ENCODE measurements at places on chromosomes 3 and 15.
A peak's percentile ranks its signal among the peaks of the same experiment; 100 is the strongest.

- DNase-seq = peak; percentile 3
These were observed 990.4 kb upstream of the CADM2 start for GRCh38 chr3:83968356-83968755.

DNA sequence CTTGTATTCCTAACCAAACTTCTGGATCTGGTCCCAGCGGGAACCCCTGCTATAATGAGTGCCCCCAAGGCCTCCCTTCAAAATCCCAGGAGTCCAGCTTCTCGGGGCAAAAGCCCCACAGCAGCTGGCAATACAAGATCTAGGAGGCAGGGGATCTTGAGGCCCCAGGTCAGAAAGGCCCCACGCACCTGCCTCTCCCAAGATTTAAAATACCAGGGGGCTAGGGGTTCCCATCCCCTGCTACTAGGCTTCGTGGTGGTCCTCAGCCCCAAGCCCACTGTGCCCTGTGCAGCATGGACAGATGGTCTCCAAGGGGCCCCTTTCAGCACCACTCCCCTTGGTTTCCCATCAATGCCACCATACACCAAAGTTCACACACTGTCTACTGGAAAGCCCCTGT lies 15.8 kb upstream of the CYP11A1 start:
- DNase-seq = no peak

DNA sequence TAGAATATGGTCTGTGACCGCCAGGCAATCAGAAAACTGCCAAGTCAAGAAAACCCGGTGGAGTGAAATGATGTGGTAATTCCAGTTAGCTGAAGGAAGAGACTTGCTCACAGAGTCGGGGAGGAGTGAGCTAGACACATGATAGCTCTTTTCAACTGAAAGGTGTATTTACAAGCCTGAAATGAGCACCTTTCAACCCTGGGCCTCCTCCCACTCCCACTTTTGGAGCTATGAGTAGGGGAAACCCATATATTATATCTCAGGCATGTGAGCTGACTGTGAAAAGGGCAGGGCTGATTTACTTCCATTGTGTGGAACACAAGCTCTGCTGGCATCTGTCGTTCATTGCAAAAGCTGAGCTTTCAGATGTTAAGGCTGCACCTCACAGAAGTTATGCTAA lies 960.2 kb downstream of the TUSC7 start:
- no peak for DNase-seq

DNA sequence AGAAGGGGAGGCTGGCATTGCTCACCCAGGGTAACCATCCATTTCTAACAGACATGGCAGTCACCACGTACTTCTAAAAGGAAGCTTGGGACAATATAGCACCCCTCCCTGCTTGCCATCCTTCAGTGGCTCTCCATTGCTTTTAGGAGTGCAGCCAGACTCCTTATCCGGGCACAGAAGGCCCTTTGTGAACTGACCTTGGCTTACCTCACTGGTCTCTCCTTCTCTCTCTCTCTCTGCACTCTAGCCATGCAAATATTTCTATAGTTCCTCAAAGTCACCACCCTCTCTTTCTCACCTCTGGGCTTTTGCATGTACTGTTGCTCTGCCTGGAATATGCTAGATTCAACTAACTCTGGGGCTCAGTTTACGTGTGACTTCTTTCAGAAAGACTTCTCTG lies 301.1 kb downstream of the SHQ1 start:
- no peak for DNase-seq

DNA sequence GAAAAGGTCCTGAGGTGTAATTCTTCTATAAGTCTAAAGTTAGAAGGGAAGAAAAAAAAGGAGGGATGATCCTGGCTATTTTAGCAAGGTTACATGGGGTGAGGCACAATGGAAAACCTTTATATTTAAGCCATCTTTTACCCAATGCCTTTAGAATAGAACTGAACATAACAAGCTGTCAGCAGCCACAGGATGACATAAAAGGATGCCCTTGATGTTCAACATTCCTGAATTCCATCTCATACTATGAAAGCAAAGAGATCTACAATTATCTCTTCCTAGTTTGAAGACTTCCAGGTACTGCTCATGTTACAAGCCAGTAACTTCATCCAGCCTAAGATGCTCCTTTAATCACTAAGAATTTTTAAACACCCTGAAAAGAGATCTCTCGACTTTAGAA lies 26.9 kb downstream of the NEK10 start:
- no peak for DNase-seq

DNA sequence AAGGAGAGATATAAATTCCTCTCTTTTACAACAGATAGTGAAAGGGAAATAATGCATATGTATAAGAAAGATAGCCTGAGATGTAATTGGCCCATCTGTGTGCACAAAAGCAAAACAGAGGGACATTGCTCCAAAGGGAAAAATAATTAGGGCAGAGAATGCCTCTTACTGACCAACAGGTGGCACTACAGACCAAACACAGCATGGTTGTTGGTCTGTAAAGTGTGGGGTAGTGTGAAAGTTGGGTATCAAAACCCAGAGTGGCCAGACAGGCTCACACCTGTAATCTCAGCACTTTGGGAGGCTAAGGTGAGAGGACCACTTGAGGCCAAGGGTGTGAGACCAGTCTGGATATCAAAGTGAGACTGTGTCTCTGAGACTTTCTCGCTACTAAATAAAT lies 4.5 kb upstream of the TLNRD1 start:
- peak; percentile 58 for DNase-seq

- DNase-seq = no peak
These were observed 223.4 kb downstream of the NR2F2 start for GRCh38 chr15:96553931-96554330.

GRCh38 chr3:50254577-50255250 lies 14.2 kb upstream of the SEMA3B start:
- DNase-seq = no peak

GRCh38 chr15:25987638-25988037 lies 124.5 kb upstream of the ATP10A start:
- DNase-seq = no peak

- no peak for DNase-seq
These were observed 514.4 kb downstream of the FGF12 start for GRCh38 chr3:192212979-192213378.

DNA sequence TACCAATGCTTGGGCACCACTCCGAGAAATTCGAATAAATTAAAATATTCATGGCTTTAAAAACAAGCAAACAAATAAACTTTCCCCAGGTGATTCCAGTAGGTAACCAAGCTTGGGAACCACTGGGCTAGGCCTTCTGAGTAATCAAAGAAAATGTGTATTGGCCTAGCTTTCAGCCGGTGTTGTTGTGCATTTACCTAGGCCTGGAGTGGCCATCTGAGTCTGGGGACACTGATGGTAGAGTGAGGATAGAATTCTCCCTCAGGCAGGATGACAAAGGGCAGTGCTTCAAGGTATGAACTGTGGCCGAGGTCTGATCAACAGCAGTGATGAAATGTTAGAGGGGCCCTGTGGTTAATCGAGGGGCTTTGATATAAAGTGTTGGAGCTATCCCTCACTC lies 440.5 kb downstream of the EPHB1 start:
- no peak for DNase-seq

- no peak for DNase-seq
These were observed 45.1 kb downstream of the TNIK start for GRCh38 chr3:171415070-171415469.

DNA sequence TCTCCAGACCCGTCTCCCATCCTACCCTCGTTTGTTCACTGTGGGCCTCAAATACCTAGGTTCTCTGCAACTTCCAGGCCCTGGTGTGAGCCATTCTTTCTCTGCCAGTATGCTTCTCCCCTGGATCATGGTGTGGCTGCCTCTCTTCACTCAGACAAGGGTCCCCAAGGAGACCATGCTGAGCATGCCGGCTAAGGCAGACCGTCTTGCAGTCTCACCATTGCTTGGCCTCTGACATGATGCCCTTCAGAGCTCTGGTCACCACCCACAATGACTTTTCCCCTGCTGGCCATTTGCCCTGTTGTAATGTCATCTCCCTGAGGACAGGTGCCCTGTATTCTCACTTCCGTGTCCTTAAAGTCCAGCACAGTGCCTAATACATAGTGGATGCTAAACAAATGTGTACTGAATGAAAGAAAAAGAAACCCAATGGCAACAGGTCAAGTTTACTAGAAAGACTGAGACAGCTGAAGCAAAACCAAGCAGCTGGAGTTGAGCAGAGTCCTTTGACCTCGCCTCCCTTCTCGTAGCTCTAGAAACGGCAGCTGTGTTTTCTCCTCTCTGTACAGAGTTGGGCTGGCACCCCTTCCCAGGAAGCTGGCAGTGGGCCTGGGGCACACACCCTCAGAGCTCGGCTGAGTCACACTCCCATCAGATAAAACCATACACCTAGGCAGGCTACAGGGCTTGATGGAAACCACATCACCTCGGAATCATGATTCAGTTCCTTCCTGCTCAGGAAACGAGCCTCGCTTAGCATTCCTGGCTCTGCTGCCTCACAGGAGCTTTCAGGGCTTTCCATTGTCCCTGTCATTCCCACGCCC lies 8.6 kb downstream of the TLR9 start:
- DNase-seq = no peak

DNA sequence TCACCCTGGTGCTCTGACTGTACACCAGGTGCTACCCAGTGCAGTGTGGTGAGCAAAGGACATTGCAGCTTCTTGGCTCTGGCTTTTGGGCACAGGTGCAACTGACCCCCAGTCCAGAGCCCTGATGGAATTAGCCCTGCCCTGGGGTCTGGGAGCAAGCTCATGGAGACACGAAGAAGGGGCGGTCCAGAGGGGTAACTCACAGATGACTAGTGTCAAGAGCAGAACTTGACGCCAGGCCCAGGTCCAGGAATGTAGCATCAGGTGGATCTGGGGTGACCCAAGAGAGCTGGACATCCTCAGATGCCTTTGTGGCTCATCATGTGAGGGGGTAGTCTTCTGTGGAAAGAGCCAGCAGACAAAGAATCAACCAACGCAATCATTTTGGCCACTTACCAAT lies 88.9 kb downstream of the ASB7 start:
- DNase-seq = no peak

- DNase-seq = no peak
These were observed 52.2 kb downstream of the SEMA5B start for GRCh38 chr3:122975163-122975923.

DNA sequence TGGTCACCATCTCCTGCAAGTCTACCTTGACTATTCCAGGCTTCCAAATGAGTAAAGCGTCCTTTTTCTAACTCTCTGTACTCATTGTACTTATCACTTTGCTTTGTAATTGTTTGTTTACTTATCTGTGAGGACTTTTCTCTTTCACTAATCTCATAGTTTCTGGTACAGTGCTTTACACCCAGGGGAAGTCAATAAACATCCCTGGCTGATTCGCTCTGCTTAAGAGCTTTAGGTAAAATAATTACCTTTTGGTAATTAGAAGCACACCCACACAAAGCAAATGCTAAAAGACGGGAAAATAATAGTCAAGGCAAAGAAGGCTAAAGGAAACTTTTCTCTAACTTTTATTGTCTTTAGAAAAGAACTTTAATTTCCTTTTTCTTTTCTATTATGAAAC lies 466.9 kb upstream of the ROBO1 start:
- no peak for DNase-seq

- DNase-seq = no peak
These were observed 207.6 kb upstream of the STAC start for GRCh38 chr3:36172699-36173098.

GRCh38 chr3:193559100-193559499 lies 4.4 kb upstream of the ATP13A4 start:
- no peak for DNase-seq

- no peak for DNase-seq
These were observed 109.0 kb downstream of the ADAMTS9 start for GRCh38 chr3:64578797-64579196.

DNA sequence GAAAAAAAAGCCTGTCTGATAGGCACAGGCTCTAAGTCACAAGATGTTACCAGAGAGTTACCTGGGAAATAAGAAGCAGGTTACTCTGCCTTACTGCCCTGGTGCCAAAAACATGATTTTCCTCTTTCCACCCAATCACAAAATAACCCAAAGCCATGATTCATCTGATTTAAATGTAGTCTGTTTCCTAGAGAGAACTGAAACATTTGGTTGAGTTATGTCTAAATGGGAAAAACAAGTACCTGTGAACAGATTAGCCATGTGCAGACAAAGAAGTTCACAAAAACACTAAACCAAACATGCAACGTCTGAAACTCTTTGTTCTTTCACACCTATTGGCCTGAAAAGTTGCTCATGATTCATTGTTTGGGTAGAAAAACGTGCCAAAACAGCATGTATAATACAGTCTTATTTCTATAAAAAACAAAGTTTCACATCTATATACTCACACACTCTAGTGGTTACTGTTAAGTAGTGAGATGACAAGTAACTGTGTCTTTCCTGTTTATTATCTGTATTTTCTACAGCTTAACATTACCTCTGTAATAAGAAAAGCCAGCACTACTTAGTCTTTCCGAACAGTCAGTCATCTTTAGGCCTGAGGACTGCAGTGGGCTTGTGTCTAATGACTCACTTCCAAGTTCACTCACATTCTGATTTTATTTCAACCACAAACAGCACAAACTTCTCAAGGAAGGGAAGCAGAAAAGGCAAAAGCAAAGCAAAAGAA lies 30.2 kb downstream of the FAM174B start:
- DNase-seq = peak; percentile 90

DNA sequence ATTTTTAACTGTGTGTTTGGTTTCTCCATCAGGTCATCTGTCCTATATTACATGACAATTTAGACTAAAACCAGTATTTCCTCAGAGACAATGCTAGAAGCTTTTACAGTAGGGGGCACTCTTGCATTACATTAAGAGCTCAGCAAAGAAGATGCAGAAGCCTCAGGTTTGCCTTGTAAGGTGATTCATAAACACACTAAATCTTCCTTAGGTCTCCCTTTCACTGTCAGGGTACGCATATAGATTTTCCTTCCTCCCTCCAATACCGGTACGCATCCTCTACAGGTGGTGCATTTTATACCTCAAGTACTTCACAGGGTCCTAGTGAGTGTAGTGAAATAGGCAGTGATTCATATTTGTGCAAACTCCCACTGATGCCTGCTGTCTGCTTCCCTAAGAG lies 46.5 kb downstream of the CD86 start:
- DNase-seq = peak; percentile 89

DNA sequence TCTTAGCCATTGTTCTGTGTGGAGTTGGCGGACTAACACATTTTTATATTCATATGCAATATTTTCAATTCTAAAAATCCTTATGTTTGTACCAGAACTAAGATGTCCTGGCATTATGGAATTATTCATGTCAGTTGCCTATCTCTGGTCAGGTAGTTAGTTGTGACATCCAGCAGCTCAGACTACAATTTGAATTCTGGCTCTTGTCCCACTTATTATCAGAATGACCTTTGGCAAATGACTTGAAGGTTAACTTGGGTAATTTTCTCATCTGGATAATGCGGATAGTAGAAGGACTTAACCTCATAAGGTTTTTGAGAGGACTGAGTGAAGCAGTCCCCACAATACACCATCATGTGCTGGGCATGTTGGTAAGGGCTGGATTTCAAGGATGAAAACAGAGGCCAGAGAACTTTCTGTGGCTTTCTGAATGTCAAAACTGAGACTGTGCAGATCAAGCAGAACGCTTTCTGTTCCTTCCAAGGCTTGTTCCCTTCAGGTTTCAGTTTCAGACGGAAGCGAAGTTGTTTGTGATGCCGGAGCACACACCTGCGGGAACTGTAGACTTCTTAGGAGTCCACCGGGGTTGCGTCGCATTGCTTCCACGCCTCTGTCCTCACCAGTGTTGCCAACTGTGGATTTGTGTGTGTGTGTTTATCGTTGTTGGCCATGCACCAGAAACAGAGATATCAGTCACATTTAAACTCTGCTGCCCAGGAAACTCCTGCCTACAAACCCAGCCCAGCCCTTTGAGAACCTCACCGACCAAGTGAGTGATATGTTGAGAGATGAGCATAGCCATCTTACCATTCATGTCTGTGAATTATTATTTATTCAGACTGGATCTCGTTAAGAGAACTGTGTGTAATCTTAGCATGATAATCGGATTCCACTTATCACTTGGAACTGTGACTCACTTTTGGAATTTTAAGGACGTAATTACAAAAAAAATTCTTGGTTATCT lies 76.0 kb downstream of the PTPRG start:
- peak; percentile 35 for DNase-seq

GRCh38 chr3:142626971-142627370 lies 30.8 kb downstream of the PLS1 start:
- no peak for DNase-seq
